ENCODE measurements at places on chromosomes 4 and X.

GRCh38 chr4:100804576-100805360 lies 286.9 kb upstream of the EMCN start:
- no peak for DNase-seq

GRCh38 chr4:87543835-87544461 lies 14.8 kb upstream of the SPARCL1 start:
- DNase-seq: peak; percentile 11

DNA sequence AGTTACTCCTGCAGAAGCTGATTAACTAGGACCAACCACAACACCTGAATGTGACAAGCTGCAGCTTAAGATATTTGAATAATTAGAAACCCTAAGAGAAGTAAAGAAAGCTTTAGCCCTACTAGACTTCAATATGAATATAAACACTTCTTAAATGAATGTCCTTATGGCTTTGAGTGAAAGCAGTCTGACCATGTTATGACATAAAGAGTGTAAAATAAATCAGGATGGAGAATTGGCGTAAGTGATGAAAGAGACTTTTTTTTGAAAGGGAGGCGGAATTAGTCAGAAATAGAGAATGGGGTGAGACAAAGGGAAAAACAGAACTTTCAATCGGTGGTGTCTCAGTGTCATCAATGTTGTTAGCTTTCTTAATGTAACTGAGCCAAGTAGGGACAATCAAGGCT lies 117.2 kb upstream of the MAGEB16 start:
- DNase-seq: no peak

DNA sequence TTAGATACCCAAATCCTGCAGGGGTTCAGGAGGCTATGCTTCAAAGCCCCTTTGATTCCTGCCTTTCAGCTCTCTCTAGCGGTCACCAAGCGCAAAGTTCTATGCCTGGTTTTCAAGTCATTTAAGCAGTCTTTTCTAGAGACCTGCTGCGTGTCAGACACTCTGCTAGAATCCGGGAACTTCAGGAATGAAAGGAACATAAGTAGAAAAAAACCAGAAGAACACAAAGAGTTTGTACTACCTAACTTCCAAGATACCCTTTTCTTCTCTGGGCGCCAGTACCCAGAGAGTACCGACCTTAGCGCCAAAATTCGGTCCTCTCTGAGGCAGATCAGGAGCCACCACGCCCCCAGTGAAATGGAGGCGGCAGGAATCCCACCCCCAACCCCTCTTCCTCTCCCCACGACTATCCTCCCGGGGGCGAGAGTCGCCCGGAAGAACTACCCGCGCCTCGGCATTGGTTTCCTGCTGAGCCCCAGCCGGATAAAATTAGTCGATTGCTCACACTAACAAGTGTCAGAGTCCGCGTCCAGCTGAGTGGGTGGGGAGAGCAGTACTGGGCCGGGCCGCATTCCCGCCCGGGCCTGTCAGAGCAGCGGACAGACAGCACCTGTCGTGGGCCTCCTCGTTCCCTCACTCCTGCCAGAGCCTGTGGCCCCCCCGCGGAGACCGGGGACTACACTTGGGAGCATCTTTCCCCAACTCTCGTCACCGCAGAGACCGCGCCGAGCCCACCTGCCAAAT lies 78.8 kb downstream of the RLIM start:
- DNase-seq: peak; percentile 35

- DNase-seq: no peak
Measured at GRCh38 chr4:27357283-27357682, 496.6 kb downstream of the STIM2 start.

- peak; percentile 11 for DNase-seq
Measured at GRCh38 chr4:17168571-17168970, 270.1 kb upstream of the LDB2 start.

GRCh38 chr4:75584067-75584466 lies 28.2 kb downstream of the ODAPH start:
- DNase-seq: no peak

DNA sequence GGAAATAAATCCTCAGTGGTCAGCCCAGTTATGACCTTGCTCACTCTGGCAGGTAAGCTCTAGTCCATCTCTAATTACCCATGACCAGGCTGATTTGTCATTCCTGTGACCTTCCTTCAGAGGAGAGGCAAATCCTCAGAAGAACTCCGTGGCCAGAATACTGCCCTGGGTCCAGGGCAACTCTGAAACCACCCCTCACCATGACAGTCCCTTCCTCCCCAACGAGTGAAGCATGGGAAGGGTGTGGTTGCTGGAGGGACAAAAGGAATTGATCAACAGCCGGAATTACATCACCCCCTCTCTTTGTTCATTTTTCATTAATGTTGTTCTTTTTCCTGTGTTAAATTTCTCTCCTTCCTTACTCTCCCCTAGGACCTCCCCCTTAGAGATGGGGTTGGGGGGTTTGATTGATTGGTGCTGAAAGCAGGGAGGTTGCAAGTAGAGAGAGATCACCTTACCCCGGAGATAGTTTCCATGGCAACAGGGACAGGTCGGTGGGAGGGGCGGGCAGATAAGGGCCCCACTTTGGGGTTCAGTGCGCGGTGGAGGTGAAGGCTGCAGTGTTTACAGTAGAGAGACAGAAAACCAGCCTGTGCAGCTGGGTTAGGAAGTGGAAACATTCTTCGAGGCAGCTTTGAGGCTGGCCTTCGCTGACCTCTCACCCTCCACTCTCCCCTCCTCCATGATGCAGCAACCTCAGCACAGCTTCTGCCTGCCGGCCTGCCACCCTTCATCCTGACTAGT lies 647.4 kb downstream of the BCOR start:
- DNase-seq: no peak

GRCh38 chrX:9902656-9903055 lies 64.5 kb upstream of the CLDN34 start:
- no peak for DNase-seq

- peak; percentile 70 for DNase-seq
Measured at GRCh38 chr4:128061566-128062536, 739 bp downstream of the LARP1B start.

DNA sequence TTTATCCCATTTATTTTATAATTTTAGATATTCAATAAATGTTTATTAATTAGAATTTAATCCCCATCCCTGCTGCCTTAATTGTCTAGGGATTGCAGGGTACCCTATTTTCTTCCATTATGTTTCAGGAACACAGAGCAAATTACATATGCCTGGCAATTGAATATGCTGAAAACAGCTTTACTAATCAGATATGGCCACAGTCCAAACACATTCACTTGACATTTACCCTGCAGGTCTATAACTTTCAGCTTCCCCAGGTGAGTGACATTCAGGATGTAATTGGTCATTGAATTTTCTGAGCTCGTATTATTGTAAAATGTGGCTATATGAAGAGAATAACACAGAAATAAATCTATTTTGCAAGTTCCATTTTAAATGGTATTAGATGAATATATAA lies 218.7 kb upstream of the NDST4 start:
- DNase-seq: no peak

GRCh38 chr4:83563998-83564397 lies 28.1 kb downstream of the GPAT3 start:
- no peak for DNase-seq

All from GM12865 (cell line).